ENCODE measurements at places on chromosomes 1 and 21.

GRCh38 chr21:38077569-38077968 is 161.3 kb upstream of the KCNJ6 start:
- no peak for DNase-seq

- DNase-seq, result no peak
Observed at GRCh38 chr1:170410401-170411166, 121.4 kb upstream of the GORAB start.

- DNase-seq, result no peak
Observed at GRCh38 chr1:12568009-12568767, 49.8 kb downstream of the DHRS3 start.

- no peak for DNase-seq
Observed at GRCh38 chr1:76086597-76086996, 12.1 kb downstream of the ST6GALNAC3 start.

DNA sequence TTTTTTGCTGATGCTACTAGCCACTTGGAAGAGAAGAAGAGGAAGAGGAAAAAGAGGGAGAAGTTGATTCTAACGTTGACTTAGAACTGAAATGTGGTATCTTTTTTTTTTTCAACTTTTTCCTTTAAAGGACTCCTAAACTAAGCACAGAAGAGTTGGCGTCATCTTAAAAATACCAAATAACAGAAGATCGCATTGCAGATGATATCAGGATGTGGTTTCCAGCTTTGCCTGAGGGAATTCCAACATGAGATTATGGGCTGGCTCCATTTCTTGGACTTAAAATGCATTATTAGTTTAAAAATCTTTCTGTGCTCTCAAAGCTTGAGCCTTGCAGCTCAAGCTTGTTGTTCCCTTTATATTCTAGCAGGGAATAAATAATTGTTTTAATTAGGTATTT is 29.8 kb downstream of the WDR3 start:
- DNase-seq, result no peak

DNA sequence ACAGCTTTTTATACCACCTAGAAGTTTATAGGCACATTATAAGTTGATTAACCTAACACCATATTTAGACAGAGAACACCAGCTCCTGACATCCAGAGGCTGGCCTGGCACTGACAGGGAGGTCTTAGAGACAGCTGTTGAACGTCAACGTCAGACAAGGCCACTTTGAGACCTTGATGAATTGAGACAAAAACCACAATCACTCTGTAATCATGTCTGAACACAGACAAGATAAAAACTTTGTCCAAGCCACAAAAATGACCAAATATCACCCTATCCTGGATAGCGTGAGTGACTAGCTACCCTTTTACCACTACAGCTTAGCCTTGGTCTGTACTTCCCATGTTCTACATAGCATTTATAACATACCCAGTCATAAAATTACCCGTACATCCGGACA is 403.6 kb upstream of the CHRM3 start:
- DNase-seq, result no peak

- no peak for DNase-seq
Observed at GRCh38 chr21:36478207-36478701, 1.7 kb downstream of the CLDN14 start.

GRCh38 chr1:234968451-234968850 is 160.2 kb downstream of the TOMM20 start:
- peak; percentile 14 for DNase-seq

DNA sequence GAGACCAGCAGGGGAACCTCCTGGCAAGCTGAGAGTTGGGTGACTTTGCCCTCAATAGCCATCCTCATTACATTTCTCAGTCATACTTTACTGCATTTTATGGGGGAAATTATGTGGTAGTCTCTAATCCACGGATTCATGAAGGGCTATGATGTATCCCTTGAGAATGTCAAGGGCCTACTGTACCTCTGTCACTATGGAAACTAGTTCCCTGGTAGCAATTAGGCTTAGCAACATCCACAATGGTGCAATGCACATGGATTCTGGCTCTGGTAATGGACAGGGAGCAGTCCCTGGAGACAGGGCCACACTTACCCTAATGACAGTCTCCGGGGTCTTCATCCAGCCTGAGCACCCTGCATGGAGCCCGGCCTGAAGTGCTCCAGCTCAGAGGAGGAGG is 26.5 kb downstream of the LRRN2 start:
- DNase-seq, result no peak

- peak; percentile 28 for DNase-seq
Observed at GRCh38 chr1:215606564-215607168, 39.6 kb downstream of the KCTD3 start.

DNA sequence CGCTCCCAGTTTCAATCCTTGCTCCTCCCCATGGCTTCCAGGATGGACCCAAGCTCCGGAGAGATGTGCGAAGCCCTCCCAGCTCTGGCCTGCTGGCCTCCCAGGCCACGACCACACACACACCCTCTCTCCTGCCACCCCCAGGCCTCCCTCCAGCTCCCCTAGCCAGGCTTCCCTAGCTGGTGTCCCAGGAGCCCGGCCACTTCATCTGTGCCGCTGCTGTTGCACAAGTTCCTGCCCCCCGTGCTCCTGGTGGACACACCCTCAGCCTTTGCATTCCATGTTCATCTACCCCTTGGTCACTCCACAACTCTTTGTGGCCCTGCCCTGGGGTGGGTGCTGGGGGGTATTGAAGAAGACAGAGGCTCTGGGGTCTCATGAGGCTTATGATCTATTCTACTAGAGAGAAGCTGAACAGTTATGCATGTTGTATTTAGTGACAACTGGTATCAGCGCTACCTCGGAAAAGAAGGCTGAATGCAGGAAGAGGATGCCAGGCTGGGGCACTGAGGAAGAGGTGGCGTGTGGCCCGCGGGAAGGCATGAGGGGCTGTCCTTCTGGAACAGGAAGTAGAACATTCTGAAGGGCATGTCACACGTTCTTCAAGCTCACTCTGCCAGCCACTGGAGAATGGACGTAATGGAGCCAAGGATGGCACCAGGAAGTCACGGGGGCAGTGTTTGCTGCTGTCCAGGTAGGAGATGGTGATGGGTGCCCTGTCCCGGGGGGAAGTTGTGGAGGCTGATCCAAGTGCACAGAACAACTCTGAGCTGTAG is 172.4 kb downstream of the PSMG1 start:
- no peak for DNase-seq

DNA sequence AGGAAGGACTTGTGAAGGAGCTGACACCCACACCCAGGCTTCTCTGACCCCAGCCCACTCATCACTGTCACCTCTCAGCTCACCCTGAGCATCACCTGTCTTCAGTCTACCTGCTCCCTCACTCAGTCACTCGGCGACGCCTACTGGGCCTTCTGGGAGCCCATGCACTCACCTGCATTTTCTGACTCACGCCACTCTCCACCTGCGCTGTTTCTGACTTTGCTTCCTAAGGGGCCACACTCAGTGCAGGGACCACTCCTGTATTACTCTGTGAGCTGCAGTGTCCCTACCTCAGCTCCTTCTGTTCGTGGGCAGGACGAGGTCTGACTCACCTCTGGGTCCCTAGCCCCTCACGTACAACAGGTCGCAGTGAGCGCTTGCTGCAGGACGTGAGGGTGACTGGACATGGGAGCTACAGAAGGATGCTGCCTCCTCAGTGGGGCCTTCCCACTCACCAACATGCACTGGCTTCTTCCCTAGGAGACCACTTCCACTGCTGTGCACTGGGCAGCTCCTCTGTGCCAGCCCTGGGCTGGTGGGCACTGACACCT is 102.3 kb downstream of the GLIS1 start:
- DNase-seq, result no peak

- DNase-seq, result no peak
Observed at GRCh38 chr21:41931041-41931451, 22.8 kb downstream of the C2CD2 start.

DNA sequence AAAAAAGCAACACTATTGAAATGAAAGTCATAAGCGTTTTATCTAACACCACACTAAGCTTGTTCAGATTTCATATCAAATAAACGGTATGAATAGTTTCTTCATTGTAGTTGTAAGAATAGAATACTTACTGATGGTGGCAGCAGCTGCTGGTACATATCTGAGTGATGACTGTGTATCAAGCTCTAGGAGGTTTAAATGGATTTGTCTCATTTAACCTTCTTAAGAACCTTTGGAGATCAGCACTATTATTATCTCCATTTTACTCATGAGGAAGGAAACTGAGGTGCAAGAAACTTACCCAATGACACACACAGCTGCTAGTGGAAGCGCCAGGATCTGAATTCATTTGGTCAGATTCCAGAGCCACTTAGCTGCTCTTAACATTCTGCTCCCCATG is 104.0 kb downstream of the EIF4G3 start:
- no peak for DNase-seq

DNA sequence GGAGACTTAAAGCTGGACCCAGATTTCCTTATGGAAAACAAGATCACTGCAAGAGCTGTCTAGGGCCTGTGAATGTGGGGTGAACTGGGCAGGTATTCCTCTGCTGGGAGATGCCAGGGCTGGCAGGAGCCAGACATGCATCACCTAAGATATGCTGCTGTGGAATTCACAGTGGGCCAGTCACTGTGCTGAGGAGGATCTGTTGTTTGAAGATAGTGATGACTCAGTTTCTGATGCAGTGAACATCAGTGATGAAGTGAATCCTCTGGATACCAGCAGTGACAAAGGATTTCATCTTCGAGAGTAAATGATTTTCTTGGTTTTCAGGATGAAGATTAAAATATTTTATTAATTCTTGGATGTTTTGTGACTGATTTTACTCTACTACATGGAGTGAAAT is 29.9 kb upstream of the CAMSAP2 start:
- DNase-seq, result no peak

- DNase-seq, result no peak
Observed at GRCh38 chr1:78044796-78045562, 787 bp upstream of the GIPC2 start.

DNA sequence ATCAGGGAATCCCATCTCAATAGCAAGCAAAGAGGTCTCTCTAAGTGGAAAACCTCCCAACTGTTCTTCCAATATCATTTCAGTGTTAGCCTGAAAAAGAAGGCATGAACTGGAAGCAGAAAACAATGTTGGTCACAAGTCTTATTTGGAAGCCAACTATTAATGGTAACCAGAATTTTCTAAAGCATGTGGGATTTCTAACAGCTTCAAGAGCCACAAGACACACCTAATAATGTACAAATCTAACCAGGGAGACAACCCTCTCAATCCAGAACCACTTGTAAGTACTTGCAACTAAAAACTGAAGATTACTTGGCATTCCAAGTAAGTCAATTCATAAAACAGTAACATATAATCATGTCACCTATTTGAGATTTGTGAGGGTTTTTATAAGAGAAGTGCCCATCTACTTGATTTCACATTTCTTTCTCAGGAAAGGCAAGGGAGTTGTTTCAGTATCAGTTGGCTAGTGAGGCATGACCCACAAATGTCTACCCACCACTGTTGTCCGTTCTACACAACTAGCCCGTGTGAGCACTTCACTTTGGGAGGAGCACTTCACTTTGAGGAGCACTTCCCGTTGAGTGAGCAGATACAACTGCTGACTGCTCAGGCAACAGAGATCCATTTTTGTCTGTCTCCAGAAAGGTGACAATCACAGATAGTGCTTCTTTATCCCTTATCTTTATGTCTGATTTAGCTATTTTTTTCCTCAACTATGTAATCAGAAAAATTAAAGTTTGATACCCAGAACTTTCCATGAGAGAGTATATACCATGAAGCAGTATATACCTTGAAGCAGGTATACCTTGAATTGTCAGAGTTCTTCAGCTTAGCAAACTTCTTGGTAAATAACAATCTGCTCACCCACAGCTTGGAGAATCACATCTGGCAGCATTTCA is 11.1 kb downstream of the STX6 start:
- DNase-seq, result no peak

GRCh38 chr21:46454634-46455390 is 3.9 kb upstream of the DIP2A start:
- DNase-seq, result no peak

GRCh38 chr1:160006312-160006940 is 25.4 kb downstream of the PIGM start:
- peak; percentile 63 for DNase-seq

GRCh38 chr1:113253187-113253586 is 137.1 kb upstream of the MAGI3 start:
- no peak for DNase-seq

DNA sequence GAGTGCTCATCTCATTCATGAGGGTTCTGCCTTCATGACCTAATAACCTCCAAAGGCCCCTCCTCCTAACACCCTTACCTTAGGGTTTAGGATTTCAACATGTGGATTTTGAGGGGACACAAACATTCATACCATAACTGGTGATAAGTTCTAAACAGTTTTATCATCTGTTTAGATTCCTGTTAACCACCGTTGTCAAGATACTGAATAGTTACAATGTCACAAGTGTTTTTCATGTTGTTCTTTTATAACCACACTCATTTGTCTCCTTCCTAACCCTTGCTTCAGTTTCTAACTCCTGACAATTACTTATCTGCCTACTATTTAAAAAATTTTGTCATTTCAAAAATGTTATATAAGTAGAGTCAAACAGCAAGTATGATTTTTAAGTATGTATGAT is 86.0 kb downstream of the NCAM2 start:
- no peak for DNase-seq

GRCh38 chr1:234499119-234499942 is 20.4 kb upstream of the TARBP1 start:
- DNase-seq, result peak; percentile 68

DNA sequence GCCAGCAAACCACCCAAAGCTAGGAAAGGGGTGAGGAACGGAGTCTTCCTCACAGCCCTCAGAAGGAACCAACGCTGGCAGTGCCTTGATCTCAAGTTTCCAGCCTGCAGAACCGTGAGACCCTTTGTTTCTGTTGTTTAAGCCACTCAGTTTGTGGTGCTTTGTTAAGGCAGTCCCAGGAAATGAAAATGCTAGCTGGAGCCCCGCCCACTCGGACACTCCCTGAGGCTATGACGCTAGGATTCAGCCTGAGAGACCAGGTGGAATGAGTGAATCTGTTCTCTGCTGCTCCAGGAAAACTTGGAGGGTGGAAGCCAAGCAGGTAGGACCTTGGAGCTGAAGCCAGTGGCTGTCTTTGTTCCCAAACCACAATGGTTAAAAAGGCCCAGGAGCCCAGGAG is 196.5 kb upstream of the POU3F1 start:
- no peak for DNase-seq

DNA sequence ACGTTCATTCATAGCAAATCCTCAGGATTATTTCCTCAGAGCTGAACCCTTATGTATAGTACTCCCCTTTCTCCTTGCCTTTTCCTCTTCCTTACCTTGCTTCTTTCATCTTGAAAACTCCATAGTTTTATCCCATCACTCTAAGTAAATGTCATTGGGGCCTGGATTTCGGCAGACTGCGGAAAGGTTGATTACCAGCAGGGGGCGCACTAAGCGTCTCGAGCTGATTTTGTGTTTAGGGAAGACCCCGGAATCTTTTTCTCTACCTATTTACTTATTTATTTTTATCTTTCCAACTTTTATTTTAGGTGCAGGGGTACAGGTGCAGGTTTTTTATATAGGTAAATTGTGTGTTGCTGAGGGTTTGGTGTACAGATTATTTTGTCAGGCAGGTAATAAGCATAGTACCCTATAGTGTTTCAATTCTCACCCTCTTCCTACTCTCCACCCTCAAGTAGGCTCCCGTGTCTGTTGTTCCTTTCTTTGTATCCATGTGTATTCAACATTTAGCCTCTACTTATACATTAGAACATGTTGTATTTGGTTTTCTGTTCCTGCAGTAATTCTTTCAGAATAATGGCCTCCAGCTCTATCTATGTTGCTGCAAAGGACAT is 11.4 kb upstream of the MTARC1 start:
- DNase-seq, result peak; percentile 14

GRCh38 chr1:46128344-46128743 is 4.1 kb downstream of the PIK3R3 start:
- DNase-seq, result no peak
